Activated T-helper 1 cell treated with anti-CD3 and anti-CD28 coated beads, Interleukin-12 subunit alpha, Interleukin-12 subunit beta, Interleukin-2, Interleukin-4 antibody, amounts not matched to agents 30 ng/mL and 10 ng/mL and 1 ng/mL, durations not matched to agents 14 hours and 24 hours and 36 hours (primary cell): ENCODE measurements at places on chromosomes 1 and 21.

DNA sequence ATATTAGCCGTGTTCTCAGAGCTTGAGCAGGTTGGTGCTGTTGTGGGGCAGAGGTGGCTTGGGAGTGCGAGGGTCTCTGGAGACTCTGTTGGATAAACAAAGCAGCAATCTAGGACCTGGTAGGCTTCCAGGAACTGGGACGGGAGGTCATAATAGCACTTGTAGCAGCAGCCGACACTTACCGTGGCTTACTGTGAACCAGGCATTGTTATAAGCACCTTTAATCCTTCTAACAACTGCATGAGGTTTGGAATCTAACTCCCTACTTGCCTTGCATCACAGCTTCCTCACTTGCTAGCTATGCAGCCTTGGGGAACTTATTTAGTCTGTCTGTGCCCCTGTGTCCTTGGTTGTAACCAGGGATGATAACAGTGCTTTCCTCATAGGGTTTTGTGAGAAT lies 94.9 kb downstream of the NAV1 start:
- H3K27ac ChIP-seq = no peak overlapping the region
- no peak overlapping the region for H3K4me3 ChIP-seq
- H3K4me1 ChIP-seq = no peaks in the 10 kb centered on the region
- peaks cover 2% of the 10 kb centered on the region for H3K27me3 ChIP-seq

GRCh38 chr1:174659823-174660222 lies 212.1 kb downstream of the GPR52 start:
- no peaks in the 10 kb centered on the region for H3K4me1 ChIP-seq
- no peak overlapping the region for H3K27ac ChIP-seq
- DNase-seq = no peak
- H3K4me3 ChIP-seq = no peak overlapping the region
- H3K36me3 ChIP-seq = no peaks in the 10 kb centered on the region
- H3K27me3 ChIP-seq = no peaks in the 10 kb centered on the region

- no peak for DNase-seq
- no peaks in the 10 kb centered on the region for H3K36me3 ChIP-seq
- no peaks in the 10 kb centered on the region for H3K4me1 ChIP-seq
- peaks cover 14% of the 10 kb centered on the region for H3K27me3 ChIP-seq
Measured at GRCh38 chr1:9022773-9023172, 3.5 kb downstream of the SLC2A7 start.

GRCh38 chr1:239434181-239434580 lies 47.8 kb downstream of the CHRM3 start:
- peaks cover 2% of the 10 kb centered on the region for H3K27me3 ChIP-seq
- H3K27ac ChIP-seq = no peak overlapping the region
- no peaks in the 10 kb centered on the region for H3K36me3 ChIP-seq
- H3K4me3 ChIP-seq = no peak overlapping the region
- H3K4me1 ChIP-seq = no peaks in the 10 kb centered on the region
- no peak for DNase-seq

DNA sequence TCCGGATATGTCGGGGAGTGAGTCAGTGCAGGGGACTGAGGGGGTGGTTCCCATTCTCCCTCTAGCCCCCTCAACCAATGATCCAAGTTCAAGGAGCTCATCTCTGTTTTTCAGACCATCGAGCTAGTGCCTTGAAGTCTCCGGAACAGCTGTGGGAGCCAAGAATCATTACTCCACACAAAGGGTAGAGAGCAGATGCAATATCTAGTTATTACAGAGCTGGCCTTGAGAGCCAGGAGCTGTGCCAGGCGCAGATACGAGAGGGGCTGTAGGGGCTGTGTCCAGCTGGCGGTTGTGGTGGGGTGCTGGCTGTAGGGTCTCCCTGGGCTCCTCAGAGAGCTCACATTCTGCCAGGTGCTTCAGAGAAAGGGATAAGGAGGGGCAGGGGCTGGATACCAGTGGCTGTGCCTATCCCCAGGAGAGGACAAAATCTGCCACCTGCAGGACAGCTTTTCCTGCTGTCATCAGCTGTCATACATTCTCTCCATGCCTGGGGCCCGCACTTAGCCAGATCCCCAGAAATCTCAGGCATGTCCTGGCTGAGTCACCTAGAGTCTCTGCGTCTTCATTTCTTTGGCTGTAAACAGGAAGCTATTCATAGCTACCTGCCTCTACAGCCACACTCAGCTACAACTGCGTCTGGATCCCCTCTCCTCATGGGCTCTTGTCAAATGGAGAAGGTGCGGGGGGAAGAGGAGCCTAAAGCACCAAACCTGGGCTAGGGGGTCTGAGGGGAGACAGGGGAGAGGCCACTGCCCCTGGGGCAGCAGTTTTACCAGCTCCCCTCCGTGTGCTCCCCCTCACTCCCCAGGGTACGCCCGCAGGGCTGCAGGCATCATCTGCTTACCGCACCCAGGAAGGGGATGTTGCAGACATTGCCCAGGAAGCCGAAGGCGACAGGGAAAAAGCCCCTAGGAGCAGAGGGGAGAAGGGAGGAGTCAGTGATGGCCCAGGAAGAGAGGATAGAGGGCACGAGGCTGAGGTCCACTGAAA lies 2.4 kb upstream of the KISS1 start:
- no peak for DNase-seq
- H3K36me3 ChIP-seq = no peaks in the 10 kb centered on the region
- H3K4me1 ChIP-seq = no peaks in the 10 kb centered on the region
- H3K4me3 ChIP-seq = no peak overlapping the region
- no peak overlapping the region for H3K27ac ChIP-seq

DNA sequence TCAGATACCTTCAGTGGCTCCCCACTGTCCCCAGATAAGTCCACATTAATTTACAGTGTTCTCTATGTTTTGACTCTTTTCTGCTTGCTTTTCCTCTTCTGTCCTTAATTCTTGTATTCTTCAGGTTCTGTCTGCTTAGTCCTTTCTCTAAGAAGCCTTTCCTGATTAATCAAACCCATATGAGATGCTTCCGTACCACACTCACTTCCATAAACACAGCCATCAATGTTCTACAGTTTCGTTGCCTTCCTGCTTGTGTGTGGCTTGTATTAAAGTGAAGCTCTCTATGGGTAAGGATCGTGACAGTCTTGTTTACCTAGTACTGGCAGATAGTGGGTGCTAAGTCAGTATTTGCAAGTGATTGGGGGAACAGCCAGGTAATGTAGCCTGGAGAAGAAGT lies 75.9 kb downstream of the PRDM2 start:
- no peak for DNase-seq
- no peaks in the 10 kb centered on the region for H3K27me3 ChIP-seq
- peaks cover 12% of the 10 kb centered on the region for H3K4me1 ChIP-seq
- H3K4me3 ChIP-seq = no peak overlapping the region
- H3K27ac ChIP-seq = no peak overlapping the region
